Lower lobe of right lung (tissue), 2 donors: ENCODE measurements at places on chromosomes 13 and 19. TPM values are rescaled to one million over a fixed set of nuclear protein-coding genes. Genes with fewer than 3 reads are reported as not detected.

GRCh38 chr13:25800523-25800922, 251.3 kb downstream of the SHISA2 start:
- no peak overlapping the region for H3K27ac ChIP-seq
- H3K36me3 ChIP-seq, result no peaks in the 10 kb centered on the region
- H3K4me3 ChIP-seq, result no peak overlapping the region
- DNase-seq, result no peak
- no peaks in the 10 kb centered on the region for H3K4me1 ChIP-seq

GRCh38 chr13:75736173-75736572, 100.0 kb downstream of the LMO7 start:
- H3K4me3 ChIP-seq, result no peak overlapping the region
- no peak for DNase-seq

DNA sequence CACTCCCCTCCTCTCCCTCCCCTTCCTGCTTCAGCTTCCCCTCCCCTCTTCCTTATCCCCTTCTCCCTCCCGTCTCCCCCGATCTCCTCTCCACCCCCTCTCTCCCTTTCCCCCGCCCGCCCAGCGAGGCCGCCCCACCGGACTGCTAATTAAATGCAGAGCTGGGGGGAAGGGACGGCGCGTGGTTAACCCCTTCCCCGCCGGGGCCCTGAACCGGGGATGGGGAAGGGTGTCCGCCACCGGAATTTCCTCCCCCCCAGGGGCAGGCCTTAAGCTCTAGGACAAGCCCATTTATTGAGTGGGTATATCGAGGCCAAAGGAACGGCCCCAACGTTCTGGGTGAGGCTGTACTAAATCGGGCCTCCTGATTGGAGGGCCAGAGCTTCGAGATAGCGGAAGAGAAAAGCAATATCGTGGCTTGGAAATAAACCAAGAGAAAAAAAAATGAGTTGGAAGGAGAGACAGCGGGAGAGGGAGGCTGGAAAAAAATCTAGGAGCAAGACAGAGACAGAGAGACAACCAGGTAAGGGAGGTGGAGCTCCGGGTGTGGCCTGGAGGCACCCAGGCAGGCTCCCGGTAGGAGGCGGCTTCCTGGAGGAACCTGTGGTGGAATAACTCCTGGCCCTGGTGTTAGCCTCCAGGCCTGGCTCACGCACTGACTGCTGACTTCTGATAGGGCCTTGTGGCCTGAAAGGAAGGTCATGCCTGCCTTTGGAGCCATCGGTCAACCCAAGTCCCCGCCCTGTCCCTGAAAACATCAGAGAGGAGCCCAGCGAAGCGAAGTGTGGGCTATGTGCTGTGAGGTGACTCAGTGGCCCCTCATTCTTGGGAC, 11.6 kb upstream of the JUND start:
- peak; percentile 89 for DNase-seq
- H3K4me3 ChIP-seq, result peak overlapping the region; percentile 80
- peaks cover 31% of the 10 kb centered on the region for H3K4me1 ChIP-seq
- no peaks in the 10 kb centered on the region for H3K27me3 ChIP-seq
- H3K27ac ChIP-seq, result peak overlapping the region; percentile 99

GRCh38 chr13:48975101-48975855, 434 bp upstream of the FNDC3A start:
- peak; percentile 46 for DNase-seq
- H3K27me3 ChIP-seq, result no peaks in the 10 kb centered on the region
- H3K36me3 ChIP-seq, result no peaks in the 10 kb centered on the region

DNA sequence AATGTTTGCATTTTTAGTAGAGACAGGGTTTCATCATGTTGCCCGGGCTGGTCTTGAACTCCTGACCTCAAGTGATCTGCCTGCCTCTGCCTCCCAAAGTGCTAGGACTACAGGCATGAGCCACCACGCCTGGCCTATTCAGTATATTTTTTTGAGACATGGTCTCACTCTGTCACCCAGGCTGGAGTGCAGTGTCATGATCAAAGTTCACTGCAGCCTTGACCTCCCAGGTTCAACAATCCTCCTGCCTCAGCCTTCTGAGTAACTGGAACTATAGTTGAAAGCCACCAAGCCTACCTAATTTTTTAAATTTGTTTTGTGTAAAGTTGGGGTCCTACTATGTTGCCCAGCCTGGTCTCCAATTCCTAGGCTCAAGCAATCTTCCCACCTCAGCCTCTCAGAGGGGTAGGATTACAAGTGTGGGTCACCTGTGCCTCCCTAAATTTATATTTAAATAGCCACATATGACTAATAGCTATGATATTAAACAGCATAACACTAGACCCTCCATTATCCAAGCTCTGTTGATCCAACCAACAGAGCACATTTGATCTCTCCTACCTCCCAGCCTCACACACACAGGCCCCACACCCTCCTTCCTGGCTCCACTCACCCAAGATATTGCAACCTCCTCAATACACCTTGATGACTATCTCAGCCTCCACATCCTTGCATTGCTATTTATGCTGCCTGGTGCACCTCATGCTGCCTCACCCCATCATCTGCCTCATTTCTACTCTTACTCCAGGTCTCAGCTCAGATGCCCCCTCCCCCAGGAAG, 2.1 kb upstream of the CEACAM19 start:
- H3K4me1 ChIP-seq, result no peaks in the 10 kb centered on the region
- no peak overlapping the region for H3K4me3 ChIP-seq
- H3K27me3 ChIP-seq, result no peaks in the 10 kb centered on the region

GRCh38 chr13:27168906-27169657, 2.5 kb downstream of the USP12 start:
- no peak overlapping the region for H3K27ac ChIP-seq
- no peaks in the 10 kb centered on the region for H3K36me3 ChIP-seq
- peak overlapping the region; percentile 69 for H3K4me3 ChIP-seq
- DNase-seq, result no peak

GRCh38 chr19:48807590-48808308, 3.1 kb downstream of the BCAT2 start:
- peaks cover 12% of the 10 kb centered on the region for H3K36me3 ChIP-seq
- no peak for DNase-seq
- H3K27me3 ChIP-seq, result no peaks in the 10 kb centered on the region

DNA sequence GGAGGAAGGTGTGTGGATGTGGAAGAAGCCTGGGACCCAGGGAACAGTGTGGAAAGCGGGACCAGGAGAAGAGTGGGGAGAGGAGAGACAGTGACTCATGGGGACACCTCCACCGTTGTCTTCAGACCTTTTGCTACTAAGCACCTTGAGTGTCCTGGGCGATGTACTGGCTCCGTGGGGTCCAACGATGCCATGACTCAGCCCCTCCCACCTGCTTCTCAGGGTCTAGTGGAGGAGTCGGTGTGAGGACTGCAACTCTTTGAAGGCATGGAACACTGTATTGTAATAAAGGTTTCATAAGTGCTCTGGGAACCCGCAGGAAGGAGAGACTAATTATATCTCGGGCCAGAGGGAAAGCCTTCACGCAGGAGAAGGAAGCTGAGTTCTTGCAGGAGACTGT, 166.9 kb upstream of the KL start:
- no peak overlapping the region for H3K4me3 ChIP-seq
- no peak overlapping the region for H3K27ac ChIP-seq
- no peaks in the 10 kb centered on the region for H3K36me3 ChIP-seq
- no peaks in the 10 kb centered on the region for H3K27me3 ChIP-seq

The SPTBN4 gene
- total RNA-seq, result 0.53 TPM

The IRGC gene
- not detected for total RNA-seq

The ARL11 gene
- total RNA-seq, result 7.5 TPM

The BRME1 gene
- total RNA-seq, result 2.0 TPM

The UBL5 gene
- 241 TPM for total RNA-seq

The FOSB gene
- total RNA-seq, result 18.0 TPM
